ENCODE measurements at places on chromosomes 5 and 9.

GRCh38 chr5:148146487-148146886 is 21.9 kb upstream of the SPINK14 start:
- no peak for DNase-seq

GRCh38 chr5:10685115-10685521 is 75.9 kb downstream of the DAP start:
- no peak for DNase-seq

DNA sequence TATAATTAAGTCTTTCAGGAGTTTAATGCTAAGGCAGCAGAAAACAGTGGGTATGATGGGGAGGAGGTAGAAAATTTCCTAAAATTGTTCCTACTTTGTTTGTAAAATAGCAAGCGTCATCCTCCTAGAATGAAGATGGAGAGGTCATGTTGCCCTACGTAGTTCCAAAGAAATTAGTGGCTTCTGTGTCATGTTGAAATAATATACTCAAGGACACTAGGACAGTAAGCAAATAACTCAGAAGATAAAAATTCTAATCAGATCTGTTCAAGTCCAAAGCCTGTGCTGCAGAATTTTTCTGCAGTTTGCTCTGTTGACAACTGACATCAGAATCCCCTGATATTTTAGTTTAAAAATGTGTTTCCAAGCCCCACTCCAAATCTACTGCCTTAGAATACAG is 486.3 kb downstream of the DIRAS2 start:
- DNase-seq, result no peak

DNA sequence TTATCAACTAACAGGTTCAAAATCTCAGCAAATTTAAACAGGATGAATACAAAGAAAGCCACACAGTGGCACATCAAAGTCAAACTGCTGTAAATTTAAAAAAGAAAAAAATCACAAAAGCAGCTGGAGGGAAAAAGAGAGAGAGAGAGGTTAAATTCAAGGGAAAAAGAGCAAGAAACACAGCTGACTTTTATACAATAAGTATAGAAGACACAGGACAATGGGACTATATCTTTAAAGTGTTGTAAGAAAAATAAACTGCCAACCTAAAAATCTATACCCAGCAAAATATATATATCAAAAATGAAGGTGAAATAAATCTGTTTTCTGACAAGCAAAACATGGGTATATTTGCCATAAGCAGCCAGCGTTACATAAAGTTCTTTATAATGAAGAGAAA is 261.5 kb downstream of the TLE1 start:
- no peak for DNase-seq

DNA sequence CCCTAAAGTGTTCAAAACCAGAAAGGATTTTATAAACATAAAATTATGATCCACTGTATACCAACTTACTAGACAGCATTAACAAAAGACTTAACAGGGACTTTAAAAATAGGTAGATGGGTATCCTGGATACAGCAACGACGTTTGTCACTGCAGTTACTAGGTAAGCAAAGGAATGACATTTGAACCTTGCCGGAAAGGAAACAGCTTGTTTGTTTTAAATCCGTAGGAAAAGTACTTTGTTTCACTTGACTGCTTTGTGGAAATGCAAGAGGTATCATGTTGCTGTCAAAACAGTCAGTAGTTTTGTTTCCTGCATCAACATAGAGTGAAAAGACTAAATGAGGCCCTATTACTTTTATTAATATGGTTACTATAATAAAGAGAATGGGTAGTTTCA is 122.9 kb downstream of the CDC42SE2 start:
- no peak for DNase-seq

GRCh38 chr9:1050125-1050895 is at the start of gene DMRT2:
TSS of gene DMRT2 (plus strand) at chr9:1050357. CDS start at chr9:1051614, 1,257 bp downstream.
- no peak for DNase-seq

- DNase-seq, result no peak
Measured at GRCh38 chr5:62937661-62938558, 359.3 kb downstream of the LRRC70 start.

GRCh38 chr5:45741110-45741509 is 44.9 kb upstream of the HCN1 start:
- DNase-seq, result no peak

DNA sequence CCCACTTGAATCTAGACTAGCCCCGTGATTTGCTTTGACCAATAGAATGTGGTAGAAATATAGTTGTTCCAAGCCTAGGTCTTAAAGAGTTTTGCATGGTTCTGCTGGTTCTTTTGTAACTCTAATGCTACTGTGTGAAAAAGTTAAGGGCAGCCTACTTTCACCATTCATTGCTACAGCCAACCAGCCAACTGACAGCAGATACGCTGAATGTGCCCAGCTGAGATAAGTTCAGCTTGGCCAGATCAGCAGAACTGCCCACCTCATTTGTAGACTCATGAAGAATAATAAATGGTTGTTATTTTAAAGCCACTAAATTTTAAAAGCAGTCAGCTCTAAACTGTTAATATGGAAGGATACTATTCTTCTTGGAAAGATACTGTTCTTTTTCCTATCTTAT is 23.9 kb downstream of the NR3C1 start:
- DNase-seq, result no peak

DNA sequence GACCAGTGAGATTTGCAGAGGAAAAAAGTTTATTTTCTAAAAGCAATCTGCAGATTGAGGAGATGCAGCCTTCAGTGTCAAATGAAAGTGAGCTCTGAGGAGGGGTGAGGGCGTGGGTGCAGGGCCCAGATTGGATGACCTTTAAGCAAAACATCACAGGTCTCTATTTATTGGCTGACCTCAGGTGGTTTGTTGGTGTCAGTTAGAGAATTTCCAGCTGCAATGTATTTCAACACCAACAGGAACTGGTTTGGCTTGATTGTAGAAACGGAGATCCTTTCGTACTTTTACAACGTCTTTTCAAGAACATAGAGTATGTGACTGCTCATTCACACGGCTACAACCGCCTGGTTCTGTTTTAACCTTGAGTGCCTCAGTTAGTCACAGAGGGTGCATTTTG is 1069.1 kb downstream of the EFNA5 start:
- no peak for DNase-seq

DNA sequence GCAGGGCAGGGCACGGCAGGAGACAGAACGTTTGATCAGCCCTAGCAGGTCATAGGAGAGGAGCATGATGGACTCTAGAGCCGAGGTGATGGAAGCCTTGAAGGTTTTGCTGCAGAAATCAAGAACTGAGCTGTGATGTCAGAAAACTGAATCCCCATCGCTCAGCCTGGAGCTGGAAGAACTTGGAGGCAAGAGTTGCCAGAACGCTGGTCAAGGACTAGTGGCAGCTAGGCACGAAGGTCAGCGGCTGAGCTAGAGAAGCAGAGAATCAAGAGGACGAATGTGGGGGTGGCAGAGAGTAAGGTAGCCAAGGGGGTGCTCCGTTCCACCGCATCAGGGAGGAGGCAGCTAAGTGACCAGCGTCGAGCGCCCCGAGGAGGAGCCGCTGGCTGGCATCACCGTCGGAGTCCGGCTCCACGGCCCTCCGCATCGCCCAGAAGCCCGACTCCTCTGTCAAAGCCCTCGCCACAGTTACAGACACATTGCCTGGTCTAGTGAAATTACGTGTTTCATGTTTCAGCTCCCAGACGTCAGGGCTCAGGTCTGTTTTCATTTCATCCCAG is 1.2 kb upstream of the GALNT10 start:
- no peak for DNase-seq

- DNase-seq, result no peak
Measured at GRCh38 chr9:77563174-77563573, 84.9 kb downstream of the GNA14 start.

DNA sequence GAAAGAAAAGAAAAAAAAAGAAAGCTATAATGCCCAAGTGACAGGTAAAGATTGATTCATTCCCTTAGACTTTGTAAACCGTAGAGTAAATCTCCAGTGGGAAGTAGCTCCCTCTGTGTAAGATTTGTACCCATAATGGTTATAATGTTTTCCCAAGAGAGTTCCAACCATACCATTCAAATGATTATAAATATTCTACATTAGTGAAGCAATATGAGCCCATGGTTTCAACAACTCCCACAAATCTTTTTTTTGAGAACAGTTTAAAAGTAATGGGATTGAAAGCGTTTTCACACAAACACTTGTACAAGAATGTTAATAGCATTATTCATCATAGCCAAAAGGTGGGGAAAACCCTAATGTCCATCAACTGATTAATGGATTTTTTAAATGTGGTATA is 58.0 kb downstream of the GRAMD2B start:
- DNase-seq, result no peak

DNA sequence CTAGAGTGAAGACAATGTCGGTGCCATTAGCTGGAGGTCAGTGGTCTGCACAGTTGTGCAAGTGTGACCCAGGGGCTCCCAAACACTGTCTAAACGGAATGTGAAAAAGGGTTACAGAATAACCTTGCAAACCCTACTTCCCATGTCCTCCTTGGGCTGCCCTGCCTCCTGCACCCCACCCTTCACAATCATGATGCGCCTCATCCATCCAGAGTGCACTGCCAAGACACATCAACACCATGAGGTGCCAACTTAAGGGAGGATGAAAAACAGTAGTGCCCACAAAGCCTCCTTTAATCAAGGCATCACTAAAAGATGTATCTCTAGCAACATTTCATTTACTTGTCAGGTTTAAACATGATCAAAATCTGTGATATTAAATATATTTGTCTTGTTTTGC is 87.1 kb downstream of the SETX start:
- DNase-seq, result no peak

GRCh38 chr9:33468215-33468730 is 5.5 kb downstream of the NOL6 start:
- DNase-seq, result no peak

GRCh38 chr9:127980060-127980705 is 606 bp downstream of the EEIG1 start:
- DNase-seq, result peak; percentile 49

DNA sequence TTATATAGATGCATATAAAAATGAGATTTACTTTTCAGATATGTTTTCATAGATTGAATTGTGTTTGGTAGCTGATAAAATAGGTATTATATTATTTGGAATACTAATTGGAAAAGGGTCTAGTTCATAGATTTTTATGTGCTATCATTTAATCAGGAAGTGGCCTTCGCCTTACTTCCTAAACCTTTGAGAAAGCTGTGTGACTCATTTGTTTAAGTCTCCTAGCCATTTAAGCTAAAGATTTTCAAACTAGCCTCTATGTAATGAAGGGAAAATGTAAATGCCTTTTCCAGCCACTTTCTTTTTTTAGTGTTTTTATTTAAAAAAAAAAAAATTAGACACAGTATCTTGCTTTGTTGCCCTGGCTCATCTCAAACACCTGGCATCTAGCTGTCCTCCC is 97.5 kb downstream of the DMXL1 start:
- no peak for DNase-seq

DNA sequence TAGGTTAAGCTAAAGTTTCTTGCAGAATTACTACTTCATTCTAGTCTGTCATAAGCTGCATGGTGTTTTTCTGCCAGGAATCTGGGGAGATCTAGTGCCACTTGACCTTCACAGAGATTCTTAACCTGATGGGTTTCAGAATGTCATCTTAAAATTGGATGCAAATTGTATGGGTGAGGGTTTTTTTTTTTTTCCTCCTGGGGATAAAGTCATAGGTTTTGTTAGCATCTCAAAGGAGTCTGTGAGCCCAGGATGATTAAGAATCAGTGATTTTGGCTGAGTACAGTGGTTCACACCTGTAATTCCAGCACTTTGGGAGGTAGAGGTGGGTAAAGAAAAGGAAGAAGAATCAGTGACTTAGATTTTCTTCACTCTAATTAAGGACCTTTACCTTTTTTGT is 51.2 kb downstream of the NIM1K start:
- DNase-seq, result no peak

GRCh38 chr9:92661743-92662142 is 8.2 kb downstream of the IPPK start:
- DNase-seq, result no peak

DNA sequence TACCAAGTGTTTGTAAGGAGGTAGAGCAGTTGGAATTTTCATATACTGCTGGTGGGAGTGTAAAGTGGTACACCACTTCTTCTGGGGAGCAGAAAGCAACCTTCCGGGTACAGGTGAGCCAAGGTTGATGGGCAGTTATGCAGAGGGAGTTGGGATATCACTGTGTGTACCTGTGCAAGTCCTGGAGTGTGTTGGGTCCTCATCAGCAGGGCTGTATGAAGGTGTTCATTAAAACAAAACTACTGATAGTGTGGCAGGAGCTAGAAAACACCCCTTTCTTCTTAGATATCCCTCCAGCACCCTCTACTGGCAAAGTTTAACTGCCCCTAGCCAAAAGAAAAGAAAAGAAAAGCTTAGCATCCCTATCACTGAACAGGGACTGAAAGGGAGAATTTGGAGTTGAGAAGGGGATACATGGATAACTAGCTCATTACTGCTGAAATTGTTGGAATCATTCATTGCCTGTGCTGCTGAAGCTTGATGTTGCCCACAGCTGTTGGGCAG is 10.7 kb downstream of the MARCHF6 start:
- no peak for DNase-seq

GRCh38 chr9:126240835-126241234 is 85.8 kb upstream of the MVB12B start:
- no peak for DNase-seq

GRCh38 chr9:88976890-88977257 is 14.4 kb upstream of the S1PR3 start:
- no peak for DNase-seq

DNA sequence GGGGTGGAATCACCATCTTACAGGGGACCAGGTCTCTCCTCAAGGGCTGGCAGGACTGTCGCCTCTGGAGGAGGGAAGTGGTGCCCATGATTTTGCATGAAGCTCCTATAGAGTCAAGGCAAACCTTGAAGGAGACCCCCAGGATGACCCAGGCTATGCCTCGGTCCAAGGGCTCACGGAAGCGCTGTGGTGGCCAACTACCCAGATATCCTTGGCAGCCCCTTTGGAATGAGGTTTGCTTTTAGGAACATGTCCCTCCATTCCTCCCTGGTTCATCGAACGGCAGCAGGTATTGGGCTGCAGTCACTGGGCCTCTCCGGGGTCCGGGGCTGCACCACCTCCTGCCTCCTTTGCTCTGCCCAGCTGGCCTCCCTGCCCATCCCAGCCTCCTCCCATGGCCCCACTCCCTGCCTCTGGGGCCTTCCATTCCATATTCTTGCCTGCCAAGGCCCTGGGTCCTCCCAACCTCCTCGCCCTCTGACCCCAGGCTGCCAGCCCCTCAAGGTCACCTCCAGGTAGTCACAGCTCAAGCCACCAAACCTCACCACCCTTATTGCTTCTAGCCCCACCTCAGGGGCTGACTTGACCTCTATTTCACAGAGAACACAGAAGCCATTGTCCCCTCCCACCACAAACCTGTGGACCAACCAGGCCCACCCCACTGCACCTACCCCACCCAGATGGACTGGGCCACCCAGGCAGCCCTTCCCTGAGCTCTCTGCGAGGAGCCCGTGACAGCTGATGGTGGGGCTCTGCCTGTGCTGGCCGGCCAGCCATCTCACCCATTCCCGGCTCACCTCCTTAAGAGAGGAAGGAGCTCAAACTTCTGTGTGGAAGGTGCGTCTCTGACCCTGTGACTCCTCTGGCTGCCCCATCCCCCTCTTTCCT is 3.6 kb upstream of the IL3 start:
- no peak for DNase-seq

DNA sequence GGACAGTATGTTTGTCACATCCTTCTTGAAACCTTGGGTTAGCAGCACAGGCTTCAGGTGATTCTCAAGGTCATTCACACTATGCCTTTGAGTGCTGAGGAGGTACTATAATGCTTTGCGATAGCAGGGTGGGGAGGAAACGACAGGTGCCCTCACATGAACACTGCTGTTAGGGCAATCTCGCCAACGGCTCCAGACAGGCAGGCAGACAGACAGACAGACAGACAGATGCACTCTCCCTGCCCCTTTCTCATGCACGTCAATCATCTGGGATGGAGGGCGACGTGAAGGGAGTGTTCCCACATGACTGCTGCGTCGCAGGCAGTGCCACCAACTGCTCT is 82.9 kb downstream of the RAPGEF1 start:
- DNase-seq, result no peak
